Muscle of back (tissue), 13 donors: ENCODE measurements at places on chromosomes 6 and 20. TPM values are rescaled to one million over a fixed set of nuclear protein-coding genes. Genes with fewer than 3 reads are reported as not detected.

CTCFL gene
- 0.29 TPM for polyA plus RNA-seq

DYNLT2 gene
- polyA plus RNA-seq = 2.9 TPM

RFX6 gene
- polyA plus RNA-seq = 0.07 TPM

GPLD1 gene
- 1.3 TPM for polyA plus RNA-seq

DNA sequence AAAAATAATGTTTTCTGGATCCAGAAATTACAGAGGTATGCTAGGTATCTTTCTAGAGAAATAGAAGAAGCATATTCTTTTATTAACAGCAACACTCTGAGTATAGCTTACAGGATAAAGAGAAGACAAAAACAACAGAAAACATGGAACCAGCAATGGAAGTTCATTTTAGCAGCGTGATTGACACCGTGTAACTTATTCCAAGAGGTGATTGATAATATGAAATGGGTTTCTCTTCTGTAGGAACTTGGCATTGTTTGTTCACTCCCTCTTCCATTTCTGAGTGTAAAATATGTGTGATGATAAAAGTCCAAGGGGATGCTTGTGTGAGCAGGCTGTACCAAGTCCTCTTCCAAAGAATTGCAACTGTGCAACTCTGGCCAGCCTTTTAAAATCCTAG is 303.0 kb downstream of the COL12A1 start:
- no peak for DNase-seq

DNA sequence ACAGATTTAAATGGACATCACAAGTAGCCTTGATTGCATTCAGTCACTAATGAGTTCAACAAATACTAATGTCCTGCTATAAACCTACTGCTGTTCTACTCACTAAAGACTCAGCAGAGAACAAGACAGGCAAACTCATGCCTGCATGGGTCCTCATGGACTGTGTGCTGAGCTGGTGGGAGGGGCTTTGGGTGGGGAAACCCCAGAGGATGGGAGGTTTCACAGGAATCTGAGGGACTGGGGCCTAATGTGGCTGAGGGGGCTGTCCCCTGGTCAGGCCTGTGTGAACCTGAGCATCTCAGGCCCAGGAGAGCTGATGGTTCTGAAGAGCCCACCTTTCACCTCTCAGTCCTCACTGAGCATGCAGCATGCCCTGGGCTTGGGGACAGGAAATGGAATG is 1.4 kb downstream of the CST8 start:
- no peak for DNase-seq

DNA sequence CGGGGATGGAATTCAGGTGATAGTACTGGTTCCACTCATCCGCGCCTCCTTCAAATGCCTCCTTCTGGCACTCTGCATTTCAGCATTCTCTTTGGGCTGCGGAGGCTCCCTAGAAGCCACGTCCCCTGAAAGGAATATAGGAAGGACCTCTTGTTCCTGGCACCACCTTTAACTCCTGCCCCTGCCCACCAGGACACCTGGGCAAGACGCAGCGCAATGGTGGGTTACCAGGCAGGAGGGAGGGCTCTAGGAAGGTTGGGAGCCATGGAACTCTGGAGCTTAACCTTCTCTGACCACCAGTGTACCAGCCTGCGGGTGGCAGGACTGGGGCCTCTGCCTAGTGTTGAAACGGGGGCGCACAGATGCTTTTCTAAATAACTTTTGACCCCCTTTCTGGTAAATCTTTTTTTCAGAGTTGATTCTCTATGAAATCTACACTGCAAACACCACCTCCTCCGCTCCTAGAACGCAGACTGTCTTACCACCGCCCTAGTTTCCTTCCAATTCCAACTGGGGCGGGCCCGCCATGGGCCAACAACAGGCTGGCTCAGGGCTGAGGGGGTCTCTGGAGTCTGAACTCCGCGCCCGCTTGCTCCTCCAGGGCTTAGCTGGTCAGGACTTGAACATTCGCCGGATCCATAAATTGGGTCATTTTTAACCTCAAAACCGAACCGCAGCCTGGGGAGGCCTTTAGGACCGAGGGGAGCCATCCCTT is 871 bp upstream of the SYNDIG1 start:
- no peak for DNase-seq

DNA sequence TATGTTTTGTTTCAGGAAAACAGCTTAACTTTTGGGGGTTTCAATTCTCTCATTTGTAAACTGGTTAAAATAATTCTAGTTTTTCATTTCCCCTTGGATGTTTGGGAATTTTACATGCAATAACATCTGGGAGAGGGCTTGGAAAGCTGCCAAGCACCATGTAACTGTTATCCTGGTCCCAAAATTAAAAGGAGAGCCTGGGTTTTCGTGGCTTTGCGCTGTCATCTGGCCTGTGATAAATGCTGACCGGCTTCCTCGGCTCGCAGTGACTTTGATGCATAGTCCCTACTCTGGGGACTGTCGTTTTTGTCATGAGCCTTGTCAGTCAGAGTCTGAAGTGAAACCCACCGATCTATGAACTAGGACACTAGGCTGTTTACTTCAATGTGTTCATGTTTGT is 12.2 kb downstream of the SLC35F1 start:
- peak; percentile 41 for DNase-seq

DNA sequence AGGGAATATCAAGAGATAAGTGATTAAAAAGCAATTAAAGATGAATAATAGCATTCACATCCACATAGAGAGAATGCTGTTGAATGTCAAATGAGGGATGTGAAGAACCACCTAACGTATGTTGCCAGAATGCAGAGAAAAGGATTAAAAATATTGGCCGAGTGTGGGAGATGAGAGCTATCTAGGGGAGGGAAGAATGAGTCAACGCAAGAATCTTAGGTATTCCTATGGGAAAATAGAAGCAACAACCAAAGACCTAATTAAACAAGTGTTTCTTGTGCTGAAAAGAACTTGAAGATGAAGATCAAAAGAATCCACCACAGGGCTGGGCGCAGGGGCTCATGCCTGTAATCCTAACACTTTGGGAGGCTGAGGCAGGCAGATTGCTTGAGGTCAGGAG is 12.2 kb upstream of the RSPH3 start:
- no peak for DNase-seq

GRCh38 chr6:56732517-56732916 is 89.8 kb upstream of the DST start:
- no peak for DNase-seq

DNA sequence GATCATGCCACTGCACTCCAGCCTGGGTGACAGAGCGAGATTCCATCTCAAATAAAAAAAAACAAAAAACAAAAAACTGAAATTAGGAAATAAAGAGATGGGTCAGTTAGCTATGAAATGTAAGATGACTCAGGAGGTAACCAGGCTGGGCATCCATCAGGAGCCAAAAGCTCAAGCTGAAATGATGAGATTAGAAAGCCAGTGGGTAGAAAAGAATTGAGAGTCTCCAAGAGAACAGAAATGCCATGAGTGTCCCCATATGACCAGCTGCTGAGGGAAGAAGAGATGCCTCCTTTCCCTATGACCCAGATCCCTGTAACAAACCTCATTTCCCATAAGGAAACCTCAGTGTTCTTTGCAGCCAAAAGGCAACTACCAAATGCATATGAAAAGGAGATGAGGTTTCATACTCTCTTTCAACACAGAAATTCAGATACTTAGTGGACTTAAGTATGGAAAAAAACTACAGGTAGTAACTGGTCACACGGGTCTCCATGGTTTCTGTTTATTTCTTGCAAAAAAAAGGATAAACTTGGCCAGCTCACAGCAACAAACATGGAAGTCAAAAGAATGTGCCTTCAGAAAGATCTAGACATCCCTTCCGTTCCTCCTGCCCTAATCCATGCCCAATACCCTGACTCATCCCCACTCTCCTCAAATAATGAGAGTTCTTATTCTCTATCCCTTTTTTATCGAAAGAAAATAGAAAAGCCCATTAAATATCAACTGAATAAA is 8.1 kb downstream of the ARHGAP18 start:
- DNase-seq = no peak

DNA sequence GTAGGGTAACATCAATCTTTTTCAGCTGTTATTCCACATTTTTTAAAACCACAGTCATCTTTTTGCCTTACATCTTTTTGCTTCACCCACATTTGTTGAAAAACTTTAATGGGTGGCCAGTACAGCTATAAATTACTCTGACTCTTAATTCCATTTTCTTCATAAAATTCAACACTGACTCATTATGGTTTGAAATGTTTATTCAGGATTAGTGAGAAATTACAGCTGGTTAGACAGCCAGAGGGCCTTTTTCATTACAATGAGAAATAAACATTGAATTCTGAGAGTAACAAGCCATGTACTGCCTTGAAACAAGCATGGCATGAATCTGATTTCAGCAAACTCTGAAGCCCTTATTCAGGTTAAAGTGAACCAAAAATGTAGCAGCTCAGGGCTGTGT is 19.5 kb downstream of the NDUFAF4 start:
- DNase-seq = no peak

GRCh38 chr20:3590164-3590563 is 73.0 kb downstream of the GFRA4 start:
- DNase-seq = no peak

DNA sequence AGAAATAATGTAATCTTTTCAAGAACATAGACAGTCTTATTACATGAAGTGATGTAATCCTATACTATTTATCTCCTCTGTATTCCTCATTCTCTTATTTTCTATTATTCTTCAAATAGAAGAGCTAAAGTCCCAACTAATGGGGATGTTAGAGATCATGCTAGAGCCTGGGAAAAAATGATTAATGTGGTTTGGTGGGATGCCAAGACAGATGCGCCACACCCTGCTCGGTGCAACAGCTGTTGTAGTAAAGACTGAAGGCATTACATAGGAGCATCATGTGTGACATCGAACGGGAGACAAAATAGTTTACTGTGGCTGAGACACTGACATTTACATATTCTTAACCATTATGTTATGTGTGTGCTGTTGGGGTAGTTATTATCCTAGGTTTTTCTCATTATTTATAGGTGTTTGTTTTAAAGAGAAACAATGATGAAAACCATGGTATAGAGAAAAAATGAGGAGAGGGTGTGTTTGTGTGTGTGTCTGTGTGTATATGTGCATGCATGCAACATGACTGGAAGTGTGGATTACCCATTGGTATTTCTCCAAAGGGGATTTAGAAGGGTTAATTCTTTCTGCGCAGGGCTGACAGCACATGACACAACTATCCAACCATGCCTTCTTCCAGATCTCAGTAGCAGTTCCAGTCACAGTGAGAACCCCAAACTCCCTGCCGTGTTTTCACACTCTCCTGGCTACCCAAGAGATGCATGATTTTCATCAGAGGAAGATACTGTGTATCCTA is 155.3 kb downstream of the EYA4 start:
- peak; percentile 62 for DNase-seq

GRCh38 chr6:51029561-51029960 is 210.9 kb downstream of the TFAP2B start:
- DNase-seq = no peak

- DNase-seq = no peak
Observed at GRCh38 chr6:135299256-135299655, 118.1 kb downstream of the MYB start.

GRCh38 chr20:46377518-46377917 is 28.9 kb downstream of the ELMO2 start:
- no peak for DNase-seq

- no peak for DNase-seq
Observed at GRCh38 chr6:117157448-117157847, 107.9 kb upstream of the VGLL2 start.
